ENCODE measurements at places on chromosomes 7 and 10.

- DNase-seq: no peak
Measured at GRCh38 chr10:76191336-76191735, 759.9 kb downstream of the LRMDA start.

GRCh38 chr10:54063514-54063913, 737.5 kb downstream of the PCDH15 start:
- DNase-seq: no peak

DNA sequence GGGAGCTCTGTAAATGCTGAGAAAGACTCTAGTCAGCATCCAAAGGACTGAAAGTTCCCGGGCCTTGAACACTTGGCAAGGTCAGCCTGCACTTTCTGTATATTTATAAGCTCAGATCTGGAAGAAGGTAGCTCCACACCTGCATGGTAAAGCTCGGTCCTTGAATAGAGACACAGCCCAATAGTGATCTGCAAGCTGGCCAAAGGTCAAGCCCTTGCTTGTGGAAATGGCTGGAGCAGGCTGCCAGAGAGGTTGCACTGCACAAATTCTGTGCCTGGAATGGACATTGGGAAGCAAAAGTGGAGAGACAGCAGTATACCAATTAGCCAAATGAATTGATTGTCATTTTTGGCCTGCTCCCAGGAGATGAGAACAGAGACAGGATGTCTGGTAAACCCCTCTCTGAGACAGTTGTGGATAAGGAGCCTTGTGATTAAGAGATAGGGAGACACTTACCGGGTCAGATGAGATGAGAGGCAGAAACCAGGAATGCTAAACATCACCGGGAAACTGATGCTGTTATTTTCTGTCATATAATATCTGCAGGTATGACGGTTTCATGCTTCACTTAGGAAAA, 8.0 kb upstream of the FRA10AC1 start:
- DNase-seq: no peak

- DNase-seq: no peak
Measured at GRCh38 chr10:20879136-20879535, 18.0 kb downstream of the NEBL start.

- no peak for DNase-seq
Measured at GRCh38 chr10:97764519-97764931, 7.3 kb downstream of the SFRP5 start.

GRCh38 chr10:76086761-76087639, 655.6 kb downstream of the LRMDA start:
- DNase-seq: no peak

- DNase-seq: no peak
Measured at GRCh38 chr7:140596519-140597427, 43.8 kb downstream of the DENND2A start.

GRCh38 chr7:112905950-112906349, 115.8 kb upstream of the TMEM168 start:
- no peak for DNase-seq

DNA sequence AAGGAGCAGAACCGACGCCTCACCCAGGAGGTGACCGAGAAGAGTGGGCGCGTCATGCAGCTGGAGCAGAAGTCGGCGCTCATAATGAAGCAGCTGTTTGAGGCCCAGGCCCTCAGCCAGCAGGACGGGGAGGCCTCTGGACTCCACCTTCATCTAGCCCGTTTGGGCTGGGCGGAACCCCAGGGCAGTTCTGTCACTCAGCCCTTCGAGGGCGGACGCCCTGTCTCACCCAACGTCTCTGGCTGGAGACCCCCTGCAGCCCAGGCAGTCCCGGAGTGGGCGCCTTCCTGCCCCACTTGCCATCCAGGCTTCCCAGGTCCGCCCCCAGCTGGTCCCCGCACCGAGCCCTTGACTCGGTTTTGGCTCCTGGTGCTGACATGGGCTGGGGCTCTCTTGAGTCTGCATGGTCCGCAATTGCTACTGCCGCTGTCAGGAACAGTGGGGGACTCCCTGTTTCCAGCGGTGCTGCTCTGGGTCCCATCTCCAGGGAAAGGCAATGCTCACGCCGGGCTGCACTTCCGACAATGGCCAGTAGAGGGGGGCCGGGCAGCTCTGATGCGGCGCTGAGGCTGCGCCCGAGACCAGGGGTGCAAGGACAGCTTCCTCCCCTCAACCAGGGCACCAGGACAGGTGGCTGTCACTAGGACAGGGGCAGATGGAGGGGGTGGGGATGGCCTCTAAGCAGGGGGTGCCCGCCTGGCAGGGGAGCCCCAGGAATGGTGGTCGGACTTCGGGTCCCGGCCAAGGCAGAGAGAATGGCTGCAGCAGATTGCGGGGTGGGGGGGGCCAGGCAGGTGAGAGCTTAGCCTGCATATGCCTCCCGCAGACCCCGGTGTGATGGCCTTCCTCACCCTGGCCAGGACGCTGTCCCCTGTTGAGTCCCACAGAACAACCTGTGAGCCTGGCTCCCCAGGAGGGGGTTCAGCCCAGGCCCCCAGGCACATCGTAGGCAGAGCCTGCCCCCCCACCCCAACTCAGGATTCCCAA, 71.2 kb upstream of the KCTD7 start:
- peak; percentile 25 for DNase-seq

DNA sequence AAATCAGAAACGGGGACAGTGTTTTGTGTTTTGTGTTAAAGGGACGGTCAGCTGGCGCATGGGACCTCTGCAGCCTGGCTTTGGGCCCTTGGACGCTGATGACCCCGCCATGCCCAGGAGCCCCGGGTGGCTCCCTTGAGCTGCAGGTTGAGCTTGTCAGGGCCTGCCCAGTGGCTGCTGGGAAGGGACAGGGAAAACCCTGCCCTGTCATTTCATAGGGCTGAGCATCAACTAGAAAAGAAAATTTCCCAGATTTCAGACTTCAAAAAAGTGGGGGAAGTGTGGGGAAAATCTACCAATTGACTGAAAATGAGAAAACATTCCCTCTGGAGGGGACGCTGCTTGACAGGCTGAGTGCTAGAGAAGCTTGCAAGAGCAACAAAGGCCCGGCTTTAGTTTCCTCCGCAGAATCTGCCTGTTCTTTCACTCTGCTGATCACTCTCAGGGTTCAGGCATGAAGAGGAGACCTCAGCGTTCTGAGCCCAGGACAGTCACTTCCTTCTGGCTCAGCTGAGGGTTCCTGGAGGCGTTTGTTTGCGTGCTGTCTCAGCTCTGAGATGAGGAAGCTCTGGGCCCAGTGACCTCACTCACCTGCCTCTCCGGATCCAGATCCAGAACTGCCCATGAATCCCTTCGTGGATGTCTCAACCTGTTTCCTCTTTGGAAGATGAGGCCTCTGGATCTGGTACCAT, 18.6 kb upstream of the DNAJB6 start:
- no peak for DNase-seq

DNA sequence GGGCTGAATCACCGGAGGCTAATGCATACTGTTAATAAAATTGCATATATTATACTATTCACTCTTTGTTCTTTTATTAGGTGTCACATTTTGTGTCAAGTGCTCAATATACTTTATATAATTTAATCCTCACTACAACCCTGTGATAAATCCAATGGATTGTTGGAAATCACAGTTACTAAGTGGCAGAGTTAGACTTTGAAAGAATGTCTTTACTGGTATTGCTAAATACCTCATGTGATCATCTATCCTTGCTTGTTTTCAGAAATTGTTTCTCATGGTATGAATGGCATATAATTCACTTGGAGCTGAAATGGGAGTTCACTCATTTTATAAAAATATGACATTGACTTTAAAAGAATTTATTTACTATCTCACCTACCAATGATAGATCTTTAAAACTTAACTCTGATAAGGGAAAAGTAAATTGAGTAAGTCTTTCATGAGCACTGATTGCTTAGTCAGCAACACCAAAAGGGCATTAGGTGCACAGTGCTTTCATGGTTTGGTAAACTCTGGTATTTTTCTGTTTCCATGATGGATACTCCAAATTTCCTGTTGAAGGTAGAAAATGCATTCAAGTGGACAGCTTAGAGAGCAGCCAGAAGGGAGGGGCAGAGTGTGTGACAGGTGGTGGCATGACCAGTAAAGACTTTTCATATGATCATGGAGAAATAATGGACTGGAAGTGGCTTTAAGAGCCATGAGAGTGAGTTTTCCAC, 22.6 kb downstream of the ENKUR start:
- no peak for DNase-seq

GRCh38 chr10:85900061-85900460, 466.5 kb downstream of the GRID1 start:
- no peak for DNase-seq

DNA sequence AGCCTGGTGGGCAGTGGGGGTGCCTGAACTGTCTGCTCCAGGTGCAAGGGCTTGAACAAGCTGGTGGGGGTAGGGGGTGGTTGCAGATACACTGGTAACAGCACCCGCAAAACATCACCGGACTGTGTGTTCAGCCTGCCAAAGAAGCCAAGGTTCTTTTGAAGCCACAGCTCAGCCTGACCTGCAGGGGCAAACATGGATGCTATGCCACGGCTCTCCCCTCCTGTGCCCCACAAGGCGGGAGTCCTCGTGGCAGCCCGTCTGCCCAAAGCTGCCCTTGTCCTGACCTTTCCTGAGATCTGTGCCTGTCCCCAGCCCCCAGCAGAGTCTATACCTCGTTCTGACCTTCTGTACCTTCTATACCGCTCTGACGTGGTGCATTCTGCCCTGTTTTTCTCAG, 285.7 kb downstream of the GLRX3 start:
- DNase-seq: no peak

DNA sequence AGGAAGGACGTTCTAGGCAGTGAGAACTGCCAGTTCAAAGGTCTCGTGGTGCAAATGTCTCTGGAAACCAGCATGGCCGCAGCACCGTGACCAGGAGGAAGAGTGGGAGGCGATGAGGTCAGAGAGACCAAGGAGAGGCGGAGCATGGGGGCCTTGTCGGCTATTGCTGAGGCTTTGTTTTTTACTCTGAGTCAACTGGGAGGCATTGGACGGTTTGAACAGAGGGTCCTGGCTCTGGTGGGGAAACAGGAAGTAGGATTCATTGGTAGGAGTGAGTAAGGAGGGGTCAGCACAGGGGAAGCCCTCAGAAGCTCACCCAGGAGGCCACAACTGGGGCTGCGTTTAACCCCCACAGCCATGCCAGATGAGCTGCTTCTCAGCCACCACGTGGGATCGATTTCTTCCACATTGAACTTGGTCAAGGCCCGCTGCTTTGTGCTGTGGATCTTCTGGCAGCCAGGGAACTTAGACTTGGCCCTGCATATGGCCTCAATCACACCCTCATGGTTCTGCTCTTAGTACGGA, 22.2 kb upstream of the SH2B2 start:
- no peak for DNase-seq

GRCh38 chr10:132704008-132704814, 81.7 kb downstream of the NKX6-2 start:
- no peak for DNase-seq

DNA sequence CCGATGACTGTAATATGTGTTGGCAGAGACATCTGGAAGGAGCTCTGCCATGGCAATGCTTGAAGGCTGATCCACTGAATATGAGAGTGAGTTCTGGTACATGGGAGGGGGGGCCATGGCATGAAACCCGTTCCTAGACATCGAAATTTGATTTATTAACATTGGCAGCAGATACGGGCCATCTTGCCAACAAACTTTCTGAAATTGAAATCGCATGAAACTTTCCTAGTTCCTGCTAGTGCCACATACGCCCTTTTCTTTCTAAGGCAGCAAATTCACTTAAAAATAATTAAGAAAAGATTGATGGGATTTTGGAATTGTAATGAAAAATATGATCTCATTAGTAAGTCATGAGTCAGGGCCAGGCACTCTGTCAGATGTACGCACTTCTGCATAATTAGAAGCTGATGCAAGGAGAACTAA, 91.8 kb upstream of the KMT2C start:
- no peak for DNase-seq

DNA sequence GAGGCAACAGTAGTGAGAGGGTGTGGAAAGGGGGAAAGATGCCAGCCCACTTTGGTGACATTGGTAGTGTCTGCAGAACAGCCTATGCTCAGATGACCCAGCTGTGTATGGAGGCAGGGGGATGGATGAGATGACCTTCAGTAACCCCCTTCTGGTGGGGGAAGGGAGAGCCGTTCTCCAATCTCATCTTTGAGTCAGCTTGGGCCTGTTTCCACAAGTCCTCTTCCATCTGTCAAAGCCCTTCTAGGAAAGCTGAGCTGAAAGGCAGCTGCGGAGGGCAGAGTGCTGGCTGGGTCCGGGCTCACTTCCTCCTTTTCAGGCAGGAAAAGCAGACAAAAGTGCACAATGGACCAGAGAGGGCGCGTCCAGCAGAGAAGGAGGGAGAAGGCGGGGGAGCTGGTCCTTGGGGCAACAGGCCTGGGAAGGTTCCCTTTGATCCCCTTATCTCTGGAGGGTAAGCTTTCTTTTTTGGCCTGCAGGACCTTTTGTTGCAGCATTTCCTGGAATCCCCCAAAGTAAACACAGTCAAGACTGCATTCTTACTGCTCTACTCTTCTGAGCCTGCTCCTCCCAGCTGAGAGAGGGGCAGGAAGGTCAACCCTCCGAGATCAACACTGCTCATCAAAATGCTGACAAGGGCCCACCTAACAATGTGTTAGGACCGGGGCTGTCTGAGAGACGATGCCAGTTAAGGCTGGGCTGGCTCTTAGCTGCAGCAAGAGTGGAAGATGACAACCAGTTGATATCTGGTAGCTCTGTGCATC, 1.2 kb upstream of the LRMDA start:
- DNase-seq: no peak

DNA sequence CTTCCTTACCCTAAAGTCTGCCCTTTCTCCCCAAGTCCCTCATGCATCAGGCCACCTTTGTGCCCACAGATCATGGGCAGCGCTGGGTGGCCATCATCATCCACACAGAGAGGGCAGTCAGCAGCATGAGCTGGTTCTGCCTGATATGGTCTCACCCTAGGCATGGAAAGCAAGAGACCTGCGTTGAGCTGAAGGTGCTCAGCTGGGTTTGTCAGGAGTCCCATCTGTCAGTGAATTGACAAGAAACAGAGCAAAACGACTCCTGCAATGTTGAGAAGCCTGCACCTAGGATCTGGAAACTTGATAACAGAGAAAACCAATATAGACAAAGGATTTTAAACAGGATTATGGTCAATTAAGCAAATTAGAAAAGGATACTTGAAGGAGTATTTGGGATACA, 242.7 kb upstream of the PRSS1 start:
- no peak for DNase-seq
